ENCODE measurements at places on chromosomes 6 and 20.

- DNase-seq = no peak
Measured at GRCh38 chr6:21592953-21593352, 598 bp upstream of the SOX4 start.

DNA sequence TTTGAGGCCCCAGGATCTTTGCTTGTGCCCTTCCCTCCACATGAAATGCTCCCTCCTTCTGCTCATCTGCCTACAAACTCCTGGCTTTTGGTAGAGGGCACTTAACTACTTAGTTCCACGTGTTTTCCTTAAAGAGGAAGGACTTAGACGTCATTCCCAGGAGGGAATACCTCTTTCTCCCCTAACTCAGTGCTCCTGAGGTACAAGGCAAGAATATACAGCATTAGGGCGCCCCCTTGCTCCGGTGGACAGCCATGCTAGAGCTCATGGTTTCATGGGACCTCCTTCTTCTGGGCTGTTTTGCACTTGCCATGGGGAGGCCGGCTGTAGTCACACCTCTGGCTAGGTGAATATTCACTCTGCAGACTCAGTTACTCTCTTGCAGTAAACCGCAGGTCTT is 93.8 kb upstream of the LY86 start:
- peak; percentile 72 for DNase-seq

- DNase-seq = no peak
Measured at GRCh38 chr6:24069526-24069925, 56.5 kb upstream of the NRSN1 start.

- no peak for DNase-seq
Measured at GRCh38 chr6:129843573-129843972, 17.5 kb downstream of the TMEM244 start.

GRCh38 chr6:27066381-27066780 is 181.1 kb upstream of the PRSS16 start:
- DNase-seq = no peak

DNA sequence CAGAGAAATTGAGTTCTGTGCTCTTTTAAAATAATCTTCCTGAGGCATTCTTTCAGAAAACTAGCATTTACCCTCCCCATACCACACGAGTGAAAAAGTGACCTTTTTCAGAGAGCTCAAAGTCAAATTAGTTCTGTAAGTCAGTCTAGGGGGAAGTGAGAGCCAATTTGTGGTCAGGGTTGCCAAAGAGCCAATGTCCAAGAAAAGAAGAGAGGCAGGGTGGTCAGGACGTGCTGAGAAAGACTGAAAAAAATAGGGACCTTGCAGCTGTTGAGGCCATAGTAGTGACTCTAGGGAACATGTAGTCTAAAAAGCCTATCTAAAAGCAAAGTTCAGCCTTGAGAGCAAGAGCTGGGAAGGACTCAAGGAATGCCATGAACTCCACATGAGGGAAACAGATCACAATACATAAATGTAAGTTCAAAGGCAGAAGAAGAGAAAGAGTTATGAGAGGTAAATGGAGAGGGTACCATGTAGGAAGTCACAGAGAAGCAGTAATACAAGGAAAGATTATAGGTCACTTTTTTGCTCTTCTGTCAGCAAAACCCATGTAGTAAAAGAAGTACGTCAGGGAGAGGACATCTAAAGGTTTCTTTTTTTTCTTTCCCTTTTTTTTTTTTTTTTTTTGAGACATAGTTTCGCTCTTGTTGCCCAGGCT is 565.1 kb upstream of the FLRT3 start:
- peak; percentile 12 for DNase-seq

DNA sequence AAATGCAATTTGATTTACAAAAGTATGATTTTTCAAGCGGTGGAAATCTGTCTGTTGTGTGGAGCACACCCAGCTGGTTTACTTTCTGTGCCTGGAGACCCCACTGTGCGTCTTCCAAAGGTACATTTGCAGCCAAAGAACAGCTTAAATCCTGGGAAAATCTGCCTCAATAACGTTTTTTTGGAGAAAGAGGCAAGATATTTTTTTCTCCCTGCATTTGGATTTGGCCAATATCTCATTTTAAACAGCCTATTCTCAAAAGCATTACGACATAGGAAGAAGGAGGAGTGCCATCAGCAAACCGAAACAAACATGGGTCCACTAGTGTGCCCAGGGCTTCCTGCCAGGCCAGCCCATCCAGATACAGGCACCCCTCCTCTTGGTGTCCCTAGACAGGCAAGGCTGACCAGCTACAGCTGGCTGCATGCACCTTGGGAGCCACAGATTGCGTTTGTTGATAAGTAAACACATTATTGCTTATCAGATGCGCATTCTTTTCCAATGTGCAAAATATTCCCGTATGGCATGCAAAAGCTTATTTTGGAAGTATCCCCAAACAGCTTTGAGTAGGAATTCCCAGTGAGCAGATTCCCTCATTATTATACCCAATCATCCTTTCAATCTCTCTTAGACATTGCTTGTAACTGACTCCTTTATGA is 184.5 kb upstream of the MARCKS start:
- DNase-seq = peak; percentile 46

GRCh38 chr6:13916230-13916944 is 8.4 kb upstream of the RNF182 start:
- DNase-seq = no peak

DNA sequence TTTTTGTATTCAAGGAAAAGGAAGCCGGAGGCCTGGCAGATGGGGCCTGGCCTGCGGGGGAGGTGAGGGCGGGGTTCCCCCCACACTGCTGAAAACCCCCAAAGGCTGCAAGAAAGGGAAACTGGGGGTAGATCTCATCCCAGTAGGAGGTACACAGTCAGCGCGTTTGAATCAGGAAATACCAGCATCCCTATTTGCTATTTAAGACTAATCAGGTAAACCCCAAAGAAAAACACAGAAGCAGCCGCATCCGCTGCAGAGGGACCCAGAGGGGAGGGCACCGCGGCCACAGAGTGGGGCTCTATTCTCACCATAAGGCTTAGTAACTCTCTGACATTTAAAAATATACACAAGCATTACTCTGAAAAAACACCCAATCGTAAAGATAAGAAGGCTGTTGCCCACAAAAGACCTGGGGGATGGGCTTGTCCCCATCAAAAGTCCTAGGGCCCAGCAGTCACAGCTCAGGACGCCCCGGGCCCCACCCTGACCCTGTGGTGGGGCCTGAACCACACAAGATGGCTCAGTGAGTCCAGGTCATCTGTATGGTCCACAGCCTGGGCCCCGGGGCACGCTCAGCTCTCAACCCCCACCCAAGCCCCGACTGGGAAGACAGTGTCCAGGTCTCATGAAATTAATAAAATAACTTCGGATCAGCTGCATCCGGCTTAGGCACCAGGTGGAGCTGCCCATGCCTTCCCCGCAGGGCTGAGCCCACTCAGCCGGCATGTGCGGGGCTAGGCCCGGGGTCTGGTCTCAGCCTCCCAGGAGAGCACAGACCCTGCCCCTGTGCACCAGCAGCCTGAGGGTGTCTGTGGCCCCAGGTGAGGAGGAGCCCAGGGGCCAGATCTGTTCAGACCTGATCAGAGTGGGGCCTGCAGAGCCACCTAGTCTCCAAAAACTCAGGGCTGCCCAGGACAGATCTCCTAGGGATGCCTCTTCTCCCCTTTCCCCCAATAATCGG is 31.0 kb downstream of the KCNQ2 start:
- peak; percentile 10 for DNase-seq

DNA sequence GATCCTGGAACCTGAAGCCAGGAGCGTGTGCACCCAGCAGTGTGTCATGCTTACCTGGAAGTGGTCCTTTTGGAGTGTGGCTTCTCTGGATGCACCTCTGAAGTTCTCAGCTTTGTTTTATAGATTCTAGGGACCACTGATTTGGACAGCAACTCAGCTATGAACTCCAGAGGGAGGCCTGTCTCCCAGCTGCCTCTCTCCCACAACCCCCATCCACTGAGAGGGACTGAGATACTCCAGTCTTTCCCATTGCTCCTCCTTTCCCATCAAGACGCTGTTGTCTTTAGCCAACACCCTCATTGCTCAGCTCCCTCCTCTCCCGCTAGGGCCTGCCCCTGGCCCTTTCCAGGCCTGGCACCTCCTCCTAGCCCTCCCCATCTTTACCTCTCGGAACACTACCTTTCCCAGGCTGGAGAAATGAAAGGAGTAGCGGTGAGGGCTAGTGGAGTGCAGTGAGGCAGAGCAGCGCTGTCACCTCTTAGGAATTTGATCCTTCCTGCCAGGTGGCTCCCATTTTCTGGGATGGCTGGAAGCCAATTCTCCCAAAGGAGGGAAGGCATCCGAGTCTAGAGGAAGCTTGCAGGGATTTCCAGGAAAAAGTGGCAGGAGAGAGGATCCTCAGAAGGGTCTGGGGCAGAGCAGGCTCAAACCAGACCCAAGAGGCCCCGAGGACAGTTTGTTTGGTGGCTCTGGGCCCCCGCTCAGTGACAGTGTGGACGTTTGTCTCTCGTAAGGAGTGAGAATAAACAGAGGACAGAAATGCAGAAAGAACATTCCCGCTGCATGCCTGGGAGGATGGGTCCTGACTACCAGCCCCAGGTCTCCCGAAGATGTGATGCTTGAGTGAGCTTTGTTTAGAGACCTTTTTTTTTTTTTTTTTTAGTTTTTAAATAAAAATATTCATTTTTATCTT is at the start of gene LRRN4:
LRRN4 (minus strand) TSS at position 285 of the 913 bp plus-strand sequence. CDS start 1,261 bp downstream, outside the sequence.
- no peak for DNase-seq

DNA sequence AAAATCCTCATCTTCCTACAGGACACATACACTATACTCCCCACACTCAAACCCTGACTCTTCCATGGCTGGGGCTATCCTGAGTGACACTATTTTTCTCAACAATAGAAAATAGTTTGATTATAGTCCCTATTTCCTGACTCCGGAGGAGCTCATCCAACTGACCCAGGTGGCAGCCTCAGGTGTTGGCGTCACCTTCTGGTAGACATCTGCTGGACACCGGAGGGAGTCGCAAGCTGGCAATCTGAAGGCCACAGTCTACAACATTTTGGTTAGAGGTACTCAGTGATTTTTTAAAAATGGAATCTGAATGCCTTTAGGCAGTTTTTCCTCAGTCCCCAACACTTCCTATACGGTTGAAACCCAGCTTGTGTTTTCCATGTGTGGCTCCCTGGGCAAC is 32.2 kb upstream of the OCSTAMP start:
- DNase-seq = no peak

DNA sequence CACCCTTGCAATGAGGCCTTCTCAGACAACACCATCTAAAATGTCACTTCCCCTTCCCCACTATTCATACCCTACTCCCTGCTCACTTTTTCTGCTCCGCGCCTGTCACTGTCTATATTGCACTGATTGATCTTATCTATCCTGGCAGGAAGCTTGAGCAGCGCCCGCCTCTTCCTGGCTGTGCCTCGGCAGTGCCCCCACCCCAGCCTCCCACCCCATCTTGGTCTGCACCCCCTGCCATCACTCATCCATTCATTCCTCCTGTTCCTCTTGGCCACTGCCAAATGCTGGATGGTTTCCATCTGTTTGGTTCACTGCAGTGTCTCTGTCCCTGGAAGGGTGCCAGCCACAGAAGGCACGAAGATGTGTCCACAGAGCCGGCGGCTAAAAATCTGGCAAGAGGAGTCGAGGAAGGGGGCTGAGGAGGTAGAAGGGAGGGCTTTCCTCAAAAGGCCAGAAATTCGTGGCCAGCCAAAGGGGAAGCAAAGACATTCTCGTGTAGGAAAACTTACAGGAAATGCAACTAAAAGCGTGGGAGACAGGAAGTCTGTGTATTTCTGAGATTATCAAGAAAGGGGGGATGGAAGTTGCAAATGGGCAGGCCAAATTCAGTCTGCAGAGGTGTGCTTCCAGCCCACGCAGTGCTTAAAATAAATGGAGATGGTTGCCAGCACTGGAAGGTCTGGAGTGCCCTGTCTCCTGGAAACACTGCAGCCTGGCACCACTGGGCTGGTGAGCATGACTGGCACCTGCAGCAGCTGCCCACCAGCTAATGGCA is 27.6 kb downstream of the SYNJ2 start:
- DNase-seq = peak; percentile 63

DNA sequence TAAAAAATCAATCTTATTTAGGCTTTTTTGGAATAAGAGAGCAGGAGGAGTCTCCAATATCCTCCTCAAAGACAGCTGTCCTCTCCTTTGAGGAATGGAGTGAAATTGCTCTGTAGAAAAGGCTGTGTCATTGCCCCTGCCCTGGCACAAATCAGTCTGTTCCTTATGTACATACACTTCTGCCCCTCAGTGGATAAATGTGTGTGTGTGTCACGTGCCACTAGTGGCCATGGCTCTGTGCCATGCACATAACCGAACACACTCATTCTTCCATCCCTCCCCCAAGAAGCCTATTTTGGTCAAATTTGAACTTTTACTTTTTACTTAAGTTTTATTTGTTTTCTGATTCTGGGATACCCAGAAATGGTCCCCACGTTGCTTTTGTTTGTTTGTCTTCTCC is 49.2 kb downstream of the ANKS1A start:
- no peak for DNase-seq

GRCh38 chr20:3728354-3728753 is 4.1 kb upstream of the HSPA12B start:
- DNase-seq = no peak

DNA sequence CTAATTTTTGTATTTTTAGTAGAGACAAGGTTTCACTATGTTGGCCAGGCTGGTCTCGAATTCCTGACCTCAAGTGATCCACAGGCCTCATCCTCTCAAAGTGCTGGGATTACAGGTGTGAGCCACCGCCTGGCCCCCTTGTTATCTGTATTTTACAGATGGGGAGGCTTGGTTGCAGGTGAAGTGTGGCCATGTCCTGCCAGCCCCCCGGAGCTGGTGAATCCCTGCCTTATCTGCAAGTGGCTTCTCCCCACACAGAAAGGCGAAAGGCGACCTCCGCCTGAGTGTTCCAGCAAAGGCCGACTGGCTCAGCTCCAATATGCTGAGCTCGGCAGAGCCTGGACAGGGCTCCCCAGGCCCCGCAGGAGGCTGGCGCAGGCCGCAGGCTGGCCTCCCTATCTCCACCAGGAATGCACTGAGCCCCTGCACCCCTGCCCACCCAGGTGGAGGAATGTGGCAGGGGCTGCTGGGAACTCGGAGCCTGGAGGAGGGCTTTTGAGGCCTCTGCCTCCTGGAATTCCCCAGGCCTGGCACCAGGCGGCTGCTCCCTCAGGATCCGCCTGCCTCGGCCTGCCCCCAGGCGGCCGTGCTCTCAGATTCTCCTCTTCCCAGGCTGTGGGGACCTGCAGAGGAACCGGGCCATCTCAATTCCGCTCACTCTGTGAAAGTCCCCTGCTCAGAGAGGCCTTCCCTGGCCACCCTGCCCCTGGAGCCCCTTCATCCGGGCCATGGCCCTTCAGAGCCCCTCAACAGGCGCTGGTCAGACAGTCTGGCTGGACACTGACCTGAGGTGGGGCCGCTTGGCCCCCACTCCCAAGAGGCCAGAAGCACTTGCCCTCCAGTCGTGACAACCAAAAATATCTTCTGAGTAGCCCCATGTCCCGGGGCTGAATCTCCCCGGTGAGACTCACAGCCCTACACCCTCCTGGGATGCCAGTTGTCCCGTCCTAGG is 9.3 kb upstream of the LAMA5 start:
- DNase-seq = no peak

DNA sequence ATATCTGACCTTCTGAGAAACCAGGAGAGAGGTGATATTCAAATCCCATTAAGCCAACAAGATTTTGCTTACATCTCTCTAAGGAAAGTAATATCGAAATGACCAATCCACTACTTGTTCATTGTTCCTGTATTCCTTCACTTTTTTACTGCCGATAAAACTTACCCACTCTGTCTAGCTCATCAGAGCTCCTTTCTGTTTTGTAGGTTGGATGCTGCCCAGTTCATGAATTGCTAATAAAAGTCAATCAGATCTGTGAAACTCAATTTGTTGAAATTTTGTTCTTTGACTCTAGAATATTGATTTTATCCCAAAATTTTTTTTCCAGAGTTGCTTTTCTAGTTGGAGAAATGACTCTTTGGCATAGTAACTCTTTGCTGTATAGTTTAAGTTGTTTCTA is 148.9 kb upstream of the INSM1 start:
- no peak for DNase-seq
